Stimulated activated CD4-positive, alpha-beta T cell treated with anti-CD3 and anti-CD28 coated beads, TNF-alpha, amount 100 ng/mL, for 24 hours (primary cell): ENCODE measurements at places on chromosomes 12 and 14.

DNA sequence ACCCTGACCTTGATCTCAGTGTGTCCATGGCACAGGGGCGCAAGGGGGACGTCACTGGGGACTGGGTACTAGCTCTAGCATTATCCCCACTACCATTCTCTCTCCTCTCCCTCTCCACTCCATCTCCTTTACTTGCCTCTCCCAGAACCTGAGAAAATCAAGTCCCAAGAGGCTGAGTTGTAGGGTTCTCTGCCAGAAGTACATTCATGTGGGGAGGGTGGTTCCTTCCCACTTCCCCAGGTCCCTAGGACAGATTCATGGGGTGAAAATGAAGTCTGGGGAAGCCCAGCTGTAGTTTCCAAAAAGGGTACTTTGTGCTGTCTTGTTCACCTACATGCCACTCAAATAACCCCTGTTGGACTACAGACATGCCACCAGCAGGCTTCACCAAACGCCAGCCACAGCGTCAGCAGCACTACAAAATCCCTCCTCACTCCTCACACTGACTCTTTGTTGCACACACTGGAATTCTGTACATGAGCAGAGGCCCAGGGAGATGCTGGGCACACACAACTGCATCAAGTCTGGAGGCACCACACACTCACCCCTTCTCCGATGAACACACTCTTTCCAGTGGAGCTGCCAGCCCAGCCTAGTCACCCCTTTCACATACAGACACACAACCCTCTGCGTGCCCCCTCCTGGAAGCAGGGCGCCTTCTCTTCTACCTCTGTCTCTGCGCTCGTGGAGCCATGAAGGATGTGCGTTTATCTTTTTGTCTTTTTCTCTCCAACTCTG, 6.9 kb downstream of the RARG start:
- no peak for DNase-seq

GRCh38 chr14:76375947-76376404, at the start of gene ESRRB:
TSS of gene ESRRB (plus strand) at chr14:76376137. CDS start at chr14:76376402, 265 bp downstream.
- no peak for DNase-seq

DNA sequence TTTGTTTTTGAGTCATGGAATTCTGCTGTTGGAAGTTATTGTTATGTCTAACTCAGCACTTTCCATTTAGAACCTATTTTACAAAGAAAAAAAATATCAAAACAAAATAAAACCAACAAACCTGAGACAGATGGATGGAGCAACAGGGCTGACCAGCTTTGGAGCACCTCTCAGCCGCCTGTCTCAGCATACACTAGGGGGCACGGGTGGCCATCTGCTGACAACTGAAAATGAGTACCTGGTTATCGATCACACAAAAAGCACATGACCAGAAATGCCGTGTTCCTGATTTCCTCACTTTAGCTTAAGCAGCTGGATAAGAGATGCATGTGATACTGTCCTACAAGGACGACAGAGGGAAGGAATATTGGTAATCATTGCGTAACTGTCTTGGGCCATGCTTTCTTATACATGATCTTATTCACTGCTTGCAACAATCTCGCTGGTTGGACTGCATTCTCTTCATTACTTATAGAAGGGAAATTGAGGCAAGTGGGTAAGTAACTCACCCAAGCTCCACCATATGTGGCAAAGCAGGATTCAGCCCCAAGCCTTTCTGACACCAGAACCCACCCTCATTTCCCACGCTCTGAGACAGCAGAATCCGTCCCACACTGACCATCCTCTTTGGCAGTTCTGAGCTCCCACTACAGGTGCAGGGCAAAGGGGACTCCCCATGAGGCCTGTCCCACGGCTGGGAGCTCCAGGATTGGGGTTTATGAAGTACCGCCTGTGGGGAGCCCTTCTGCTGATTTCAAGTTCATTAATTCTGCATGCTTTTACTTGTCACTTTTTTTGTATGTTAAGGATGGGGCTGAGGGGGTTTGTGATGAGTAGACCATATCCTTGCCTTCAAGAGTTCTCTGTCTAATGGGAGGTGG, 43.5 kb downstream of the C14orf132 start:
- DNase-seq: no peak

DNA sequence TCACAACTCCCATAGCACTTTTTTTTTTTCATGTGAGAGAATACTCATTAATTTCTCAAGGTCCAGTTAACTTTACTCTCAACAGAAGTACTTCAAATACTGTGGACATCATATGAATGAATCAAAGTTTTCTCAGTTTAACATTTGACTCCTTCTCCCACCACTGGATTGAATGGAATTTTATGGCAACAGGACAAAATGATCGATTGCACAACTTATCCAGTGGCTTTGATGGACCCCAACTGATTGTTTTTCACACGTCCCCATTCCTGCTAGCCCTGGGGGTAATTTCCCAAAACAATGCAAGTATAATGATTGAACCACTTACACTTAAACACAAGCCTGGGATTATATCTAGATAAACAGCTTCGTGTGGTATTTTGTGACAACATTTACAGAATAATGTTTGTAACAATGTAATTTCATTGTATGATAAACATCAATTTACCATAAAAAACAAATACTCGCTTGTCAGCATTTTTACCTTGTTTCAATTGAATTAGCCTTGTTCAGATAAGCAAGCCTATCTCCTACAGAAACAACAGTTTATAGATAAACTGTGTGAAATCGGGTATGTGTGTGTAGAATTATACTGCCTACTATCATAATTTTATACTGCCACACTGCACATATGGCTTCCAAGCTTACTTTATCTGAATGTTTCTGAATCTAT, 60.9 kb downstream of the SOX5 start:
- DNase-seq: no peak

GRCh38 chr12:71636704-71637115, 26.9 kb downstream of the ZFC3H1 start:
- no peak for DNase-seq

- no peak for DNase-seq
These were observed 8.7 kb downstream of the CLEC7A start for GRCh38 chr12:10121278-10121677.

DNA sequence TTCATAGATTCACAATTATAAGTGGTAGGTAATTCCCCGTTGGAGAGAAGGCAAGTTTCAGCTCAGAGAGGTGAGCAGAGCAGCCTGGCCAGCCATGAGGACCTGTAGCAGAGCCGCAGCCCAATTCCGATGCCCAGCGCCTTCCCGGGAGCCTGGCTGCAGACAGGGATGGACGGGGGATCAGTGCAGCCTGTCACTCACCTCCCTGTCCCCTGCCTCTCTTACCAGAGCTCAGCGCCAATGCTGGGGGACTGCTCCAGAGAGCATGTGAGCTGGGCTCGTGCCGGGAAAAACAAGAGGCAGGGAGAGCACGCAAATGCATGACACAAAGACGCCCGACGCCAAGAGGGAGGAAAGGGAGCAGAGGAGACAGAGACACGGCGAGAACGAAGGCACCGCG, 231.9 kb downstream of the BCL11B start:
- DNase-seq: no peak

GRCh38 chr14:28681681-28682080, 84.9 kb upstream of the FOXG1 start:
- DNase-seq: no peak

DNA sequence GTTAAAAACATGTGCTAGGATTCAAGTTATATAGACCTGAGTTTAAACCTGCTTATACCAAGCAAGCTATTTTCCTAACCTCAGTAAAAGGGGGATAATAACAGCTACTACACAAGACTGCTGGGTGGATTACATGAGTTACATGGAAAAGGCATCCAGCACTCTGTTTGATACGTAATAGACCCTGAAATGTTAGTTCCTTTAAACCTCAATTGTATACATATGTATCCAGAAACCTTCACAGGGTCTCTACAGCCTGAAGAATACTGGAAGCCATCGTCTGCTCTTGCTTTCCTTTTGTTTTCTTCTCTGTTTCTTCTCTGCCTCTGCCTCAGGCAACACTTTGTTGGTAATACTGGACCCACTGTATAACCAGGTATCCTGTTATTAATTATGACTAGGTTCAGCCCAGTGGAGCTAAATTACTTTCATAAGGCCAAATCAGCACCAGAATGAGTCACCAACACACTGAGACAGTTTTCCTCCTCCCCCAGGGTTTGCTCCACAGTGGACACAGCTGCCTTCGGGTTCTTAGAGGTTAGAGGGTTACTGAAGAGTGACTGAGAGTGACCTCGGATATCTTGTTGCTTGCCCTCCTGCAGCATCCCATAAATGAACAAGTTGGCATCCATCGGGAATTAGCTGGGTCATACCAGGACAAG, 127.1 kb downstream of the CAPZA3 start:
- no peak for DNase-seq

GRCh38 chr12:118704527-118705241, 276.7 kb upstream of the SRRM4 start:
- no peak for DNase-seq

GRCh38 chr12:12506496-12506890, 56.2 kb downstream of the DUSP16 start:
- DNase-seq: no peak

GRCh38 chr12:122413516-122414404, 8.7 kb downstream of the CLIP1 start:
- no peak for DNase-seq

DNA sequence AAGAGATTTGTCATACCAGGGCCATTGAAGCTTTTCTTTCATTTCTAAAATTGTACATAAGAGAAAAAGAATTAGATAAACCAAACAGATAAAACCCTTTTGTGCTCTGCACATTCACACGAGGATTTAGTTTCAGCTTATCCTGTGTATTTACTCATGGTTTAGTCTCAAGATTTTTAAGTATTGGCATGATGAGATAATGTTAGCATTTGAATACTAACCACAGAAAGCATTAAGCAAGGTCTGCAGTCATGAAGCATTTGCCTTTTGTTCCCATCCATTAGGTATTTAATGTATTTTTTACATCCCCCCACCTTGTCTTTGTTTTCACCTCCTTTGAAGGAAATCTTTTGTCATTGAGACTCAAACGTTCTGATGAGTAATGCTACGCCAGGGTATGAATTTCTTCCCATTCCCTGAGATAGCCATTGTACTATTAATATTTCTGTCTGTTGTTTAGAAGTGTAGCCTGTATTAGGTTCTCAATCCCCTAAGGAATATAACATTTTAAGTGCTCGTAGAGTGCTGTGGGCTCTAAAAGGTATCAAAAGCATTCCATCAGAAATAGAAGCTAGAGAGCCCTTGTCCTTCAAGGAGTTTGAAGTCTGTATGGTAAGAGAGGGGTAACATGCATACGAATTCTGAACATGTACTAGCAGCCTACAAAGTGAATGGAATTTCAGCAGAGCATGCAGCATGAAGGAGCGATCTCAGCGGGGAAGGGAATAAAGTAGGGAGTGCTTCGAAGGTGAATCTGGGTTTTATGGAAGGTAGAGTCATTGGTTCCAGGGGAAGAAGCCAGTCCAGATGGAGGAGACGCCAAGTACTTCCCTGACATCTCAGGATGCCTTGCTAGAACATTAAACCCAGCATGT, 22.3 kb downstream of the CRADD start:
- DNase-seq: no peak

DNA sequence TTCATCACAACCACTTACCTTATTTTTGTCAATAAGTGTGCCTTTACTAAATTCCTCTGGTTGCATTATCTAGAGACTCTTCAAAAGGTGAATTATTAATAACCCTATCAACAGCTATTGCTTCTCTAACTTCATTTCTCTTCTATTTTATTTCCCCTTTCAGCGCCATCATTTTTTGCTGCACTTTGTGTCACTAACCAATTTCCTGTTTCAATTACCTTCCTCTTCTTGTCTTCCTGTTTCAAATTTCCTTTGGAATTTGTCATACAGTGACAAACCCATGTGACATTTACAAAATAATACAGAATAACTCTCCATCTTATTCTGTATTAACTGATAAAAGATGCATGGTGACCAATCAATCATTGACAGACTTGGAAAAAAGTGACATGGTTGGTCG, 12.2 kb upstream of the CLEC2A start:
- DNase-seq: no peak

DNA sequence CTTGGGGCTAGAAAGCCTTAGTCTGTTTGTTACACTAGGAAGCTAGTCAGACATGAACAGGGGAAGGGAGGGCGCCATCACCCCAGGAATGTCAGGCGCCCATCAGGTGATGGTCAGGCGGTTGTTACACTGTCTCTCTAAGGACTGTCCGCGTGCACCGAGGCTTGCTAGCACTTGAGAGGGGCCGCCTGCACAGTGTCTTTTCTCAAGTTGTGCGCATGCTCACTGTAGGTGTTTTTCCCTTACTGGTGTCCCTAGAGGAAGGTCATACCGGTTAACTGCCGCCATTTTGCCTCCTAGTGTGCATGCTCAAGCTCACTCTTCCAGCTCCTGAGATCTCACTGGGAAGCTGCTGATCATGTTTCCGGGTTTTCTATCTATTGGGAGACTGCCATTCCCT, 855.0 kb upstream of the TMEM132C start:
- DNase-seq: no peak

- DNase-seq: no peak
These were observed 292.1 kb upstream of the ATP2B1 start for GRCh38 chr12:90000721-90001120.

DNA sequence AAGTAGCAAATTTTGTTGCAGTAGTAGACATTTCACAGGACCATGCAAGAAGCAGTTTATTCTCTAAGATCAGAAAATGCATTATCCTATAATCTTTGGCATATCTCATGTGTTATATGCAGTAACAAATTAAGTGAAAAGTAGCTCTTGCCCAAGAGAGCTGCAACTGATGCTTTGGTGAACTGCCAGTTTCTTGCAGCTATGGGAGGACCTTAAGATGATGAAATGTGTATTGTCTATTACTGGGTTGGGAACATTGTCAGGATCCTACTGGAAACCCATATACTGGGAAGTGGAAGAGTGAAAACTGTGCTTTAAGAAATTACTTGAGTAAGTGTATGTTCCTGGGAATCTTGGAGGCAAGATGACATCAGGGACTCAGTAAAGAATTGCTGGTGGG, 238.8 kb downstream of the DACT1 start:
- DNase-seq: no peak

GRCh38 chr12:57124261-57124877, 3.9 kb upstream of the LRP1 start:
- peak; percentile 71 for DNase-seq

GRCh38 chr12:10169104-10169503, 2.8 kb downstream of the OLR1 start:
- no peak for DNase-seq

DNA sequence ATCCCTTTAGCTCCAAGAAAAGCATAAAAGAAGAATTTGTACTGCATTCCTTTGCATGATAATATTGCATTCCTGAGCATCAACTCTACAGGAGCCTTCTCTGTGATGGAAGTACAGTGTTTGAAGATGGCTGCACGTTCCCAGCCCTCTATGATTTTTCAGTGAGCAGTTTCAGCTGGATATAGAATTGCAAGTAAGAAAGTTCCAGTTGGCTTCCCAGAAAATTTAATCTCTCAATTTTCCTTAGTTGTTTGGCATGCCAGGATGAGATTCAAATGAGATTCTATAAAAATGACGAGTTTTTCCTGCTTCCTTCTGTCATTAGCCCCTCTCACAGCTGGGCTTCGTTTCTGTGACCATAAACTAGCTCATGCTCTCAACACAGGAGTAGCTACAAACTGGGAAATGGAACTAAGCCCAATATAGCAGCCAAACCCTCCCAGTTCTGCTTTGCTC, 109.9 kb downstream of the TTC8 start:
- no peak for DNase-seq
